Inflammatory macrophage treated with lipopolysaccharide for 1 hour (primary cell): ENCODE measurements at places on chromosomes 7 and 10.

DNA sequence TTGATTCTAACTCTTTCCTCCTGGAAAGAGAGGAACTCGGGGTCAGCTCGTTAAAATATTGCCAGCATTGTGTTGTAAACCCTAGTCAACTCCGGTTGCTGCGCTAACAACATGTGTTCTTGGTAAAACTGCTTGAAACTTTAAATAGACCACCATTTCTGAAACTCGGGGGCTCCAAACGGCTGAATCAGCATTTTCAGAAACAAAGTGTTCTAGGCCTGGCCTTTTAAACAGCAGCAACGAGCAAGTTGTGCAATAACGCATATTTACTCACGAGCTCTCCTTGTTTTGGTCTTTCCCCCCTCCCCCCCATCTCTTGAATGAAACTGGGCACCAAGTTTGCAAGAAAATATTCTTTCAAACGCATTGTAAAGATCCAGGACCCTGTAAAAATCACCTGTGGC, 9.2 kb upstream of the GRB10 start:
- peak; percentile 25 for DNase-seq

- no peak for DNase-seq
Observed at GRCh38 chr7:16915405-16915804, 33.6 kb upstream of the AGR3 start.

GRCh38 chr7:112546723-112547513, 66.1 kb downstream of the LSMEM1 start:
- DNase-seq: no peak

DNA sequence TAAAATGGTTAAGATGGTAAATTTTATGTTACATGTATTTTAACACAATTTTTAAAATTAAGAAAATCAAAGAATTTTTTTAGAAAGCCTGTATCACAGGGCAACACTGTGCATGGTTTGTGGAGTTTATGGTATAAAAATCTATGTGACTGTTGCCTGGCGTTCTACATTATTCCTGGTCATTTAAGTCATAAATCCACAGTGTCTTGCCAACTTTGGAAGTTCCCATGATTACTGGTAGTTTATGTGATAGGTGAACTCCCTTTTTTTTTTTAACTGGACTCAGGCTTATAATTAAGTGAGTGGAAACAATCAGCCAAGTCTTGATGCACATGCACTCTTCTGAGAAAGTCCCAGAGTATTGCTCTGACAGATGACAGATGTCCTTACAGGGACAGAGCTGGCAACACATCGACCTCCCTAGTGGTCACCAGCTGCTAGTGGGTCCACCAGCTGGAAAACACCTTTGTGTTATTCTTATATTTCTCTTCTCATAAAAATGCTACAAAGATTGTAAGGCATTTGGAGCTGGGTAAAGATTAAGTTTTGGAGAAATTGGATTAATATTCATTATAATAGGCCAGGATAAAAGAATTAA, 8.8 kb upstream of the STN1 start:
- peak; percentile 11 for DNase-seq

GRCh38 chr10:341081-341740, 206.0 kb downstream of the ZMYND11 start:
- DNase-seq: no peak

GRCh38 chr7:30206491-30206890, 71.7 kb downstream of the MTURN start:
- DNase-seq: no peak

DNA sequence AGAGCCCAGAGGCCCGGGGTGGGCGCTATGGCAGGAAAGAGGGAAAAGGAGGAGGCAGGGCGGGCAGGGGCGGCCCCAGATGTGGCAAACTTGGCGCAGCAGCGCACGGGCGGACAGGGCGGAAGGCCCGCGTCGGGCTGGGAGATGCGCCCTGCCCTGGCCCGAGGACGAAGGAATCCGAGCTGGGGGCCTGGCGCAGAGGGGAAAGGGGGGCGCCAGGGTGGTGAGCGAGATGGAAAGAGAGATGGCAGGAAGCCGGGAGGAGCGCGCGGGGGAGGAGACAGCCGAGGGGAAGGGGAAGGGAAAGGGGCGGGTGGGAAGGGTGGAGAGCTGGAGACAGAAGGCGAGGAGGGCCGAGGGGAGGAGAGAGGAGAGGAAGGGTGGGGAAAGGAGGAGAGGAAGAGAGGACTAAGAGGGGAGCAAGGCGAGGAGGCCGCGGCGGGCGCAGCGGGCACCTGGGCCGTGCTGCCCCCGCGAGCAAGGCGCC, at the start of gene MARVELD1:
Gene MARVELD1, plus strand, starts transcription at position 392 of the 487 bp plus-strand sequence. CDS start 147 bp downstream, outside the sequence.
- DNase-seq: no peak

DNA sequence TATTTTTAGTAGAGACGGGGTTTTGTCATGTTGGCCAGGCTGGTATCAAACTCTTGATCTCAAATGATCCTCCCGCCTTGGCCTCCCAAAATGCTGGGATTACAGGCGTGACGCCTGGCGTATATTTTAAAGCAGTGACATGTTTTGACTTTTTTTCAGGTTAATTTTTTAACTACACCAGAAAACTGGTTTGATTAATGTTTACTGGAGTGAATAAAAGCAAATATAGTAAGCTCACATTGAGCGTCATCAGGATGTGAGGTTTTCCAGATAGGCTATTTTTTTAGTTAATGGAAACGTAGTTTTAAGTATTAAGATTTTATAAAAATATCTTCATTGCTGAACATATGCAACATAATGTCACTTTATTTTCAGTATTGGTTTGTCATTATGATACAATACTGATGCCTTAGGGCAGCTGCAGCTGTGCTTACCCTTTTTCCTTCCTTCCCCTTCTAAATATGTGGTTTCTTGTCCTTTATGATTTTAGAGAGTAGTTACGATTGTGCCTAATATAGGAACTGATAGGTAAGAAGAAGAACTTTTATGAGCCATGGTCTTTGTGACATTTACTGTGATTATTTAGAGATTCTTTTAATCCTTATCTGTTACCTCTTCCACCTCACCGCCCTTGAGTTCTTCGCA, 37.3 kb downstream of the TMEM60 start:
- no peak for DNase-seq

DNA sequence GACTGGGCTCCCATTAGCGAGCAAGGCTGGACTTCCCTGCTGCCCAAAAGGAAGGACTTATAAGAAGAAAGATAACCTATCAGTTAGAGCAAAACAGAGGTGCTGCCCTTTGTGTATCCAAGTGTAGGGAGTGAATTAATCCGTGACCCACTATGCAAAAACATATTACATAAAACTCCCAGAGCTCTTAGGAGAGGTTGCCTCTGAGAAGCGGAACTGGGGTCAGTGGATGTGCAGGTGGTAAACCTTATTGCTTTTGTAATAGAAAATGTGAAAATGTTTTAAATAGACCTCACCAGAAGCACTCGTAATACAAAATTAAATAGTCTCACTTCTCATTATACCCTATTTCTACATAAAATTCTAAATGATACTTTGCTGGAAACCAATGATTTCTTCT, 17.1 kb upstream of the IL6 start:
- DNase-seq: no peak
